ENCODE measurements at places on chromosomes 3 and 15. TPM values are rescaled to one million over a fixed set of nuclear protein-coding genes. Genes with fewer than 3 reads are reported as not detected.

PRR20G gene
- total RNA-seq, result not detected

IFT122 gene
- total RNA-seq, result 33.4 TPM

GOLGA8N gene
- 13.8 TPM for total RNA-seq

AMT gene
- 6.1 TPM for total RNA-seq

GRCh38 chr15:87672309-87673288 lies 583.9 kb downstream of the NTRK3 start:
- H3K4me3 ChIP-seq, result no peak overlapping the region
- no peak overlapping the region for H3K27ac ChIP-seq
- no peaks in the 10 kb centered on the region for H3K36me3 ChIP-seq
- DNase-seq, result no peak

THAP10 gene
- total RNA-seq, result 2.7 TPM

C3orf38 gene
- total RNA-seq, result 16.0 TPM

SOX14 gene
- not detected for total RNA-seq

GRCh38 chr3:40045051-40045450 lies 235.6 kb downstream of the MYRIP start:
- H3K36me3 ChIP-seq, result no peaks in the 10 kb centered on the region
- H3K27me3 ChIP-seq, result no peaks in the 10 kb centered on the region
- no peak for DNase-seq
- no peak overlapping the region for H3K27ac ChIP-seq
- no peaks in the 10 kb centered on the region for H3K4me1 ChIP-seq
- no peak overlapping the region for H3K4me3 ChIP-seq

- no peaks in the 10 kb centered on the region for H3K4me1 ChIP-seq
- no peak for DNase-seq
- no peak overlapping the region for H3K27ac ChIP-seq
- H3K36me3 ChIP-seq, result no peaks in the 10 kb centered on the region
- H3K27me3 ChIP-seq, result no peaks in the 10 kb centered on the region
These were observed 95.9 kb upstream of the PRR23E start for GRCh38 chr3:127097072-127097405.

DNA sequence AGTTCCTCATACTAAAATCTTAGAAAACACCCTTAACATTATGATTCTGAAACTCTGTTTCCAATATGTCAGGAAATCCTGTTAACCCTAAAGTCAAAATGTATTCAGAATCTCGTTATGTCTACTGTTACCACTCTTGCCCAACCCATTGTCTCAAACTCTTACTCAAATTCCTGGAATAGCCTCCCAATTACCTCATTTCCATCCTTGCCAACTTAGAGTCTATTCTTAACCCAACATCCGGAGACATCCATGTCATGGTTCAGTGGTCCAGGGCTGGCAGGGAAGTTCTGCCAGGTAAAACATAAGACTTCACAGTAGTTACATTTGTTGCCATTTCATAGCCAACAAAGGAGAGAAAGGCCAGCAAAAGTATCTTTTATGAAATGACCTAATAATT lies 593.9 kb downstream of the PYDC2 start:
- H3K27ac ChIP-seq, result no peak overlapping the region
- no peak for DNase-seq
- no peaks in the 10 kb centered on the region for H3K4me1 ChIP-seq
- no peaks in the 10 kb centered on the region for H3K36me3 ChIP-seq

GRCh38 chr3:118267588-118267987 lies 767.1 kb downstream of the IGSF11 start:
- H3K4me3 ChIP-seq, result no peak overlapping the region
- no peak overlapping the region for H3K27ac ChIP-seq
- no peaks in the 10 kb centered on the region for H3K27me3 ChIP-seq

SLC24A5 gene
- not detected for total RNA-seq

- H3K4me1 ChIP-seq, result no peaks in the 10 kb centered on the region
- peaks cover 64% of the 10 kb centered on the region for H3K36me3 ChIP-seq
- no peak overlapping the region for H3K4me3 ChIP-seq
- DNase-seq, result no peak
These were observed 60.7 kb downstream of the TASOR start for GRCh38 chr3:56622381-56622780.

DNA sequence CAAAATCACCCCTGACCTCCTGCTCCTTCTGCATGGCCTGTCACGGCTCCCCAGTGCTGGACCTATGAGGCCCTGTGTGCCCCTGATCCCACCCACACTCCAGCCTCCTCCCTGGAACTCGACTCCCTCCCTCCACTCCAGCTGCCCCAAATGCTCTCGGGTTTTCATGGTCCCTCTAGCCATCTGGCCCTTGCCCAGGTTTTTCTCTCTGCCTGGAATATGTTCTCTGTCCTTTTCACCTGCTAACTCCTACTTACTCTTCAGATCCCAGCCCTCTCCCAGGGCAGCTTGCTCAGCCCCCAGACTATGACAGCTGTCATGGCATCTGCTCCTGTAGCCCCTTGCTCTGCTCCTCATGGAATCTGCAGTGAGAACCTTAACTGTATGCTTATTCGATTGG lies 30.3 kb downstream of the DUSP7 start:
- no peak overlapping the region for H3K4me3 ChIP-seq
- no peaks in the 10 kb centered on the region for H3K27me3 ChIP-seq
- H3K27ac ChIP-seq, result no peak overlapping the region
- no peaks in the 10 kb centered on the region for H3K36me3 ChIP-seq
- DNase-seq, result no peak

TMEM266 gene
- total RNA-seq, result not detected

ATP13A4 gene
- total RNA-seq, result 13.0 TPM

FOXB1 gene
- not detected for total RNA-seq

- H3K4me1 ChIP-seq, result no peaks in the 10 kb centered on the region
- no peaks in the 10 kb centered on the region for H3K36me3 ChIP-seq
- H3K27ac ChIP-seq, result no peak overlapping the region
- no peak for DNase-seq
- no peaks in the 10 kb centered on the region for H3K27me3 ChIP-seq
These were observed 200.7 kb downstream of the NAALADL2 start for GRCh38 chr3:175059788-175060187.

ACAP2 gene
- 59.4 TPM for total RNA-seq

DNA sequence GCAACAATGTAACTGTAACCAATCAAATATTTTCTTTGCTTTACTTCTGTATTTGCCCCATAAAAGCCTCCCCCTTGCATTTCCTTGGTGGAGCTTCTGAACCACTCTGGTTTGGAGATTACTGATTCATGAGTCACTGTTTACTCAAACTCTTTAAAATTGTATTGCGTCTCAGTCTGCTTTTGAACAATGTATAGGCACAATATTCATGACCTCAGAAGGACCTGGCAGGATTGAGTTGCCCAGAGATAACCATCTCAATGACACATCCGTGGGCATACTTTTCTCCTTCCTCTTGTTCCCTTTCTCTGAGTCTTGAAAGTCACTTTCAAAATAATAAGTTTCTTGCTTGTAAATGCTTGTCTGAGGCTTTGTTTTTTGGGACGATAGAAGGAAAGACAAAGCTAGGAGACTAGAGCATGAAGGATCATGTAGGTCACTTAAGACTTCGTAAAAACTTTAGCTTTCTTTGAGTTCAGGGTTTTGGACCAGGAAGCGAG lies 57.1 kb upstream of the POU1F1 start:
- no peak for DNase-seq
- no peak overlapping the region for H3K4me3 ChIP-seq
- no peaks in the 10 kb centered on the region for H3K36me3 ChIP-seq
- H3K27ac ChIP-seq, result no peak overlapping the region

Measured in vagina (tissue), 2 donors.